ENCODE measurements at places on chromosomes 6 and 20. TPM values are rescaled to one million over a fixed set of nuclear protein-coding genes. Genes with fewer than 3 reads are reported as not detected.

The SRMS gene
- not detected for polyA plus RNA-seq

The SPDEF gene
- polyA plus RNA-seq: not detected

The SERAC1 gene
- 0.80 TPM for polyA plus RNA-seq

The GJA10 gene
- polyA plus RNA-seq: not detected

The TNF gene
- polyA plus RNA-seq: 5.9 TPM

The SNAI1 gene
- not detected for polyA plus RNA-seq

The MAPK14 gene
- polyA plus RNA-seq: 44.6 TPM

The BTN1A1 gene
- not detected for polyA plus RNA-seq

The POU5F1 gene
- polyA plus RNA-seq: 0.15 TPM

The SLC22A2 gene
- not detected for polyA plus RNA-seq

The SPATS1 gene
- not detected for polyA plus RNA-seq

The PRL gene
- polyA plus RNA-seq: not detected

The BPIFB1 gene
- polyA plus RNA-seq: not detected

The SOBP gene
- not detected for polyA plus RNA-seq

The ADGRF5 gene
- not detected for polyA plus RNA-seq

The EFCAB8 gene
- polyA plus RNA-seq: not detected

The OXT gene
- polyA plus RNA-seq: not detected

Data from immature natural killer cell (primary cell).